Stimulated activated CD8-positive, alpha-beta memory T cell treated with anti-CD3 and anti-CD28 coated beads, Interleukin-7, amount 100 ng/mL, for 24 hours (primary cell): ENCODE measurements at places on chromosomes 7 and 10.

DNA sequence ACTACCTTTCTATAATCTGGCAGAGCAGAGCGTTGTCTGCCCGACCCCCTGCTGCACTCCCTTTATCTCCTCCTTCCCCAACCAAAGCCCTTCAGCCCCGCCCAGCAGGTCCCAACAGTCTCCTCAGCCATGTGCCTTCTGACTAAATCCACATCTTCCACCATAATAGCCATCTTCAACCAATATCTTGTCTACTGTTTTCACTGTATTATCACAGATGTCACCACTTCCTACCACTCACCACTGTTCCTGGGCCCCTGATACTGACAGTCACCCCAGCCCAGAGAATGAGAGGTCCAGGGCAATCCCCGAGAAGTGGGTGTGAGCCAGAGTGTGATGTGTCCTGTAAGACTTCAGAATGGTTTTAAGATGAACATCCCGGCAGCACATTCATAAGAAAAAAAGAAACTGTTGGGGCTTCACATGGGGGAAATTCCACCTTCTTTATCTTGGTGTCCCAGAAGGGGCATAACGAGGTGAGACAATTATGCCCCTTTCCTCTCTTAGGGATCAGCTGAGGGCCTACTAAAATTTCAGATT lies 25.3 kb downstream of the CCDC6 start:
- peak; percentile 40 for DNase-seq

GRCh38 chr10:130560116-130560515 lies 423.9 kb downstream of the GLRX3 start:
- DNase-seq = no peak

DNA sequence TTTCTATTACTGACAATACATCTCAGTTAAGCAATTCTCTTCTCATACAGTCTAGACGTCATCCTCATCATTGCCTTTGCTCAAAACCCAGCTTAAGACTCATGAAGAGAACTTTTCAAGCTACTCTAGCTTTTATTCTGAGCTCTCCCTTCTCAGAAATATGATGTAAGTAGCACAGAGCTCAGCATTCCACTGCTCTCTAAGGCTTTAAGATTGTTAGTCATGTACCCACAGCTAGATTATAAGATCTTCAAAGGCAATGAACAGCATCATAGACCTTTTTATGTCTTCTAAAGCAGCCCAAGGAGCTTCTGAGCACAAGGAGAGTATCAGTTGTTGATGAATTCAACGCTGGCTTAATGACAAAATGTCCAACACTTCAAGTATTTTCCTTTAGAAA lies 119.3 kb downstream of the NRP1 start:
- no peak for DNase-seq

DNA sequence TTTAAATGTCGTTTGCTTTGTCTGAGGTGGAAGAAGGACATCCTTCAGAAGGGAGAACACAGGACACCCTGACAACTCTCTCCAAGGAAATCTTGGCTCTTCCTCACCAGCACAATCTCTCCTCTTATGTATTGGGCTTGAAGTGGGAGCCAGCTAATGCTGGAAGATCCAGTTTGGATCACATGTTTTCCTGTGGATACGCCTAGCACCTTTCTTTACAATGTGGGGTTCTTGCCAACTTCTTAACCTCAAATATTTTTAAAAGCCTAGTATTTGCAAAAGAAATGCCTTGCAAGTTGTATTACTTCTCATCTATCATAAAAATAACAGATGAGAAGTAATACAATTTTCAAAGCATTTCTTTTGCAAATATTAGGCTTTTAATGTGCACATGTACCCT lies 76.4 kb downstream of the FRMD4A start:
- DNase-seq = no peak

DNA sequence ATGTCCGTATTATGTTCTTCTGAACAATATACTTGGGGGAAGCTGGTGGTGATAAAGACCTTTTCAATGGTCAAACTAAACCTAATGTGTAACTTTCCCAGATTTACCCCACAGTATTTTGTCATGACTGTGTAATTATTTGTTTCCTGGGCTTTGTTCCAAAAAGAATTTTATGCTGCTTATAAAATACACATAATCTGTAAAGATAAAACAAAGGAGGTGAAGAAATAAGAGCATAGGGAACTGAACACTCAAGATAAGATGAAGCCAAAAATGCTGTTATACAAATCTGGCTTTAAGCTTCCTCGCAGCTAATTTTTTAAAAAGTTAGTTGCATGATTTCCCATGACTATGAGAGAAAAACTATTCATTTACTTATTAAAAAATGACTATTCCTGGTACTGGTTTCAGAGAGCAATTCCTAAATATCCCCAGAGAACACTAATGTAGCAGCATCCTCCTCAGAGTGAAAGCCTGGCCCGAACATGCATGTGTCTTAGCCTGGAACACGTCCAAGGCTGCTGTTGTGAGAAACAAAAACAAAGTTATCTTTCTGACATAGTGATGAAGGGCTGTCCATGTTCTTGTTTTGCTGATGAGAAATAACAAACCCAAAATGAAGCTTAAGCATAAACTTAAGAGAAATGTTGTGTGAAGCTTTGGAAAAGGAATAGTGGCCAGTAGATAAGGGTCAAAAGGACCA lies 33.9 kb downstream of the MALSU1 start:
- DNase-seq = no peak

DNA sequence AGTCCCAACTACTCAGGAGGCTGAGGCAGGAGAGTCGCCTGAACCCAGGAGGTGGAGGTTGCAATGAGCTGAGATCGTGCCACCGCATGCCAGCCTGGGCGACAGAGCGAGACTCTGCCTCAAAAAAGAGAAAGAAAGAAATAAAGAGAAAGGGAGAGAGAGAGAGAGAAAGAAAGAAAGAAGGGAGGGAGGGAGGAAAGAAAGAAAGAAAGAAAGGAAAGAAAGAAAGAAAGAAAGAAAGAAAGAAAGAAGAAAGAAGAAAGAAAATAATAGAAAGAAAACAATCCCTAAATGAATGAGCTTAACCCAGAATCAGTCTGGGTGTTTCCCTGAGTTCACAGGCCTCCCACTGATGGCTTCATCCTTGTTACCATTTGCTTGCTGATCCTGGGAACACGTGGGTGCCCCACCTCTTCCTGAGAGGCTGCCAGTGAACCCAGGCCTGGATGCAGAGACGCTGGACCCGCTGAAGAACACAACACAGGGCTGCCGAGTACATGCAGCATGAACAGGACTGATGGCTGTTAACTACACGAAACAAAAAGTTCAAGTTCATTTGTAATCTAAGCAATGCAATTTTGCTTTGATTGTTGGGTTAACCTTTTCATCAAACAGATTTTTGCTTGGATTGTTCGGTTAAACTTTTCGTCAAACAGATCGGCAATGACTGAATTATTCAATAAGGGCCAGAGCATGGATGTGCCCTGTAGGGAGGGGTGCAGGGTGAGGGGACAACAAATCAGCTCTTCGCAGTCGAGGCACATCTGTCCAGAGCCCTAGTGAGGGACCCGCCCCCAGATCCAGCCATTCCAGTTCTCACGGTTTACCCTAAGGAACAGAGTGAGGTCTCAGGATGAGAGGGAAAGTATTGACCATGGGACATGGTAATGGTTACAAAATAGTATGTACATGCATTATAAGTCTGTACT lies 11.5 kb downstream of the NPFFR1 start:
- DNase-seq = no peak

DNA sequence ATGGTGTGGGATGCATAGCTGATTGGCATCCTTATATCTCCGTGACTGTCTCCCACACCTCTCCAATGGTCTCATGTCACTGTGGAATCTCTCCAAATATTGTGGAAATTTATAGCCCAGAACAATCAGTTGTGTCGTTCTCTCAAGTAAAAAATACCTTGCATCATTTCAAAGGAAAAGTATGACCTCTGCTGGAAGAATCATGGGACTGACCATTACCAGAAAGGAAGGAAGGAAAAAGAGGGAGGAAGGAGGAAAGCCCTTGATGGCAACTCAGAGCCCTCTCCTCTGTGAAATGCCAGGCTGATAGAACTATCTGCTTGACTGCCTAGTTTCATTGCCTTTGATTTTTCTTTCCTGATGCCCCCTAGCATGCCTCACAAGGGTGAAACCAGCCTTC lies 76.3 kb downstream of the FOXI2 start:
- DNase-seq = no peak

DNA sequence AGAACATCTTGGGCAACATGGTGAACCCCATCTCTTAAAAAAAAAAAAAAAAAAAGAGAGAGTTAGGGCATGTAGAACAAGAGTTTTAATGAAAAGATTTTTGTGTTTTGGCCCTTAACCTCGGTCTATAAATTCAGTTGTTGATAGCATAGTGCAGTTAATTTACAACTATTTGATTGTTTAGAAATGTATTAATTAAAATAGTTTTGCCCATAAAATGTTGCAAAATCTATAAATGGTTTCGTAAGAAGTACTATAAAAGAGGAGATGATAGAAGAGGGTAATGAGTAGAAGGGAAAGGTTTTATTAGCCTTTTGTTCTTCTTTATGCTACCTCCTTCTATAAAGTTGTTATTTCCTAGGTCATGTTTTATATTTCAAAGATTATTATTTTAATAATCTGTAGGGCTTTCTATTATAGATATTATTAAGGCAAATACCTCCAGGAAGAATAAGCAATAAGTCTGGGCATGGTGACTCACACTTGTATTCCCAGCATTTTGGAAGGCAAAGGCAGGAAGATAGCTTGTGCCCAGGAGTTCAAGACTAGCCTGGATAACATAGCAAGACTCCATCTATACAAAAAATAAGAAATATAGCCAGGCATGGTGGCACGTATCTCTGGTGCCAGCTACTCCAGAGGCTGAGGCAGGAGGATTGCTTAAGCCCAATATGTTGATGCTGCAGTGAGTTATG lies 73.3 kb downstream of the MCU start:
- DNase-seq = no peak

DNA sequence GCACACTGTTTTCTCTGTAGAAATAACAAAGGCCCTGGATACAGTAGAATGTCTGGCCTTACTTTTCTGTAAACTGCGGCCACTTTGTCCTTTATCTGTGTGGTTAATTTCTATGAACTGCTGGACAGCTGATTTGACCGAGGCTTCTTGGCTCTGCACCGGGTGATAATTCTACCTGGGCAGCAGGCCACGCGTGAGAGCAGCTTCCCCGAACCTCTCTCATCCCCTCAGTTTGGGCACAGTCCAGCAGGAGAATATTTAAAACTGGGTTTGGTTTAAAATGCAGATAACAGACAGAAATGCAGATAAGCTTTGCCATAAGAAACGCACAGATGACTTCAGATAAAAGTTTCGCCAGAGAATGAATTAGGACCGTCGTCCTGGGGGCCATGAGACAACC lies 81.0 kb downstream of the CELF2 start:
- DNase-seq = no peak

- DNase-seq = no peak
Observed at GRCh38 chr10:128052696-128053095, 73.5 kb downstream of the MKI67 start.
